GM23248 (cell line): ENCODE measurements at places on chromosomes 16 and 17.

GRCh38 chr16:53766304-53767016 lies 62.5 kb downstream of the FTO start:
- DNase-seq, result peak; percentile 80

GRCh38 chr17:80969030-80969673 lies 22.5 kb upstream of the CHMP6 start:
- no peak for DNase-seq

- peak; percentile 18 for DNase-seq
These were observed 8.4 kb upstream of the EXOC7 start for GRCh38 chr17:76111956-76112355.

DNA sequence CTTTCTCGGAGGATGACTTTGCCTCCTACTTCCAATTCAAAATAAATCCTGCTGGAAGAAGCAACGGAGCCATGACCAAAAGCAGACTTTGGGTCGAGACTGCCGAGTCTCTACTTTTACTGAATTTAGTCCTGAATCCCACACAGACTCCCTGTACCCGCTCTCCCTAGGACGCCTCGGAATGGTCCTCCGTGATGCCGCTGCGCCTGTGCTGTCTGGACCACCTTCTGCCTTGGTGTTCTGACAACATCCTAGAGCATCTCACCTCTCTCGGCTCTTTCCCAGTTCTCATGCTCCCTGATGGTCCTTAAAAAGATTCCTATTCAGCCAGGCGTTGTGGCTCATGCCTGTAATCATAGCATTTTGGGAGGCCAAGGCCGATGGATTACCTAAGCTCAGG lies 181.1 kb upstream of the HSBP1 start:
- no peak for DNase-seq

DNA sequence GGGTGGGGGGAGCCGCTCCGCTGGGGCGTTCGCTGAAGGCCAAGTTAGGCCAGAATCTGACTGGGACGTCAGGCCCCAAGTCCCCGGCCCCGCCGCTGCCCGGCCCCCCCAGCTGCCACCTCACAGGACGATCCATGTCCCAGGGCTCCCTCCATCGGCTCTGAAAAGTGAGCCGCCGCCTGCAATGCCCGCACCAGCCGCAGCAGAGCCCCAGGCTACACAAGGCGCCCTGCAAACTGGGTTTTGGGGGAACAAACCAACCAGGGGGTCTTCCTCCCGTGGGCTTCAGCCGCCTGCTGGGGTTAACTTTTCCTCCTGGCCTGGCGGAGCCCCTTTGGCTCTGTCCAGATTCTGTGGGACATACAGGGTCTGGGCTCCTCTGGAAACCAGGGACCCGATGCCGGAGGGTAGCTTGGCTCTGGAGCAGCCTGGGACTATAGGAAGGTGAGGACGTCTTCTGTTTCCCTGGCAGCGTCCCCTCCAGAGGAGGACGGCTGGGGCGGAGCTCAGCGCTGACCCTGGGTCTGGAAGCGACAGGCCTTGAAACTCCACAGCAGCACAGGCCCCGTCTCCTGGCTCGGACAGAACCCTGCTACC lies 835 bp downstream of the NME4 start:
- peak; percentile 92 for DNase-seq

GRCh38 chr17:48960834-48961515 lies 7.4 kb downstream of the GIP start:
- DNase-seq, result peak; percentile 53

GRCh38 chr16:53234836-53235235 lies 180.0 kb downstream of the CHD9 start:
- DNase-seq, result no peak

GRCh38 chr16:47995354-47995753 lies 160.4 kb downstream of the ABCC12 start:
- no peak for DNase-seq

DNA sequence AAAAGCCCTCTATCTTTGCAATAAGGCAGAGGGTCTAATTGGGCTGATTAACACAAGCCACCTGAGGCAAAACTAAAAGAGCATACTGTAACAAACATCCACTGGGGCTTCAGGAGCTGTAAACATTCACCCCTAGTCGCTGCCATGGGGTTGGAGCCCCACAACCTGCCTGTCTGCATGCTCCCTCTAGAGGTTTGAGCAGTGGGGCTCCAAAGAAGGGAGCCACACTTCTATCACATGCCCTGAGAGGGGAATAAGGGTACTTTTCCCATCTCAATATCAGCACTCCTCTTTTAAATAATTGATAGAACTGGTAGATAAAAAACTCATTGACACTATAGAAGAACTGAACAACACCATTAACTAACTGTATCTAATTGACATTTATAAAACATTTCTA lies 130.1 kb upstream of the COX10 start:
- DNase-seq, result no peak

DNA sequence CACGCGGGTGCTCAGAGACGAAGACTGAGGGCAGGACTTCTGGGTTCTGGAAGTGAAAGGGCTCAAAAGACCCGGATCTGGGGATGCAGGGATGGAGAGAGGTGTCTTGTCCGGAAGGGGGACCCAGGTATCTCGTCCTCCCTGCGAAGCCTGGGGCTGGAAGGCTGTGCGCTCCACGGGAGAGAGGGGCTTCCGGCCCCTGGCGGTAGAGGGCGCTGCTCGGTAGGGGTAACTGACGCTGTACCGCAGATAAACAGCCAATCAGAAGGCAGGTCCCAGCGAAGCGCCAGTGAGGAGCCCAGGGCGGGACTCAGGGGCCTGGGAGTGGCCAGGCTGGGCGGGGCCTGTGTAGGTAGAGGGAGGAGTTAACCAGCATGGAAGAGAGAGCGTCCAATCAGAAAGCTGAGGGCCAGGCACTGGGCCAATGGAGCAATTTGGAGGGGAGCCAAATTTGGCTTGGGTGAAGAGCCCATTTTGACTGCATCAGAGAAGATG lies 804 bp downstream of the TGFB1I1 start:
- DNase-seq, result peak; percentile 96

GRCh38 chr17:48378238-48378637 lies 51.8 kb downstream of the SKAP1 start:
- no peak for DNase-seq

DNA sequence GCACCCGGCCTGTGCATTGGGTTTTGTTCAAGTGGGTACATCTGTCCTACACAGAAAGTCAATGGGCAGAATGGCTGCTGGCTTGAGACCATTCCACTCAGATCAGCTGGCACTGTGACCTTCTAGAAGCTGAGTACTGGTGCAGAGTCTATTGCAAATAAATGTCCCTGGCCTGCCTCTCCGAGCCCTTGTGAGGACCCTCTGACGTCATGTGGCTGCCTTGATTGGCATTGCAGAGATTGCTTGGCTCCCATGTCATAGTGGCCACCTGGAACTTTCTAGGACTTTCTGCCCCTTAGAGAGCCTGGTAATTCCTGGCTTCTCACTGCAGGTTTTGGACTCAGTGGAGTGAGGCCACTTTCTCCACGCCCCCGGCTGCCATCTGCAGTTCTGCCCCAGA lies 211.3 kb downstream of the ENGASE start:
- DNase-seq, result no peak
